Aortic smooth muscle cell (primary cell): ENCODE measurements at places on chromosomes 11 and 22. TPM values are rescaled to one million over a fixed set of nuclear protein-coding genes. Genes with fewer than 3 reads are reported as not detected.

NEFH gene
- total RNA-seq = 0.25 and 0.26 TPM in 2 replicates

TSPO gene
- 284 and 299 TPM in 2 replicates for total RNA-seq

XKR3 gene
- total RNA-seq = 0.06 TPM in 1 of 2 replicates, not detected in the other

CARD10 gene
- 2.4 and 2.5 TPM in 2 replicates for total RNA-seq

RFPL3 gene
- not detected in 2 replicates for total RNA-seq

NRXN2 gene
- total RNA-seq = 27.3 and 30.3 TPM in 2 replicates

CSNK2A3 gene
- total RNA-seq = 1.1 and 1.2 TPM in 2 replicates

SLC39A13 gene
- total RNA-seq = 55.2 and 58.5 TPM in 2 replicates

GAB4 gene
- not detected in 2 replicates for total RNA-seq

TESMIN gene
- 0.13 and 0.75 TPM in 2 replicates for total RNA-seq

ALDH3B2 gene
- total RNA-seq = not detected in 2 replicates

OR2AG2 gene
- 0.13 and 0.19 TPM in 2 replicates for total RNA-seq

KIRREL3 gene
- total RNA-seq = not detected in 2 replicates

MS4A3 gene
- not detected in 2 replicates for total RNA-seq

SLC25A18 gene
- not detected in 2 replicates for total RNA-seq

MAJIN gene
- not detected in 2 replicates for total RNA-seq

PPME1 gene
- total RNA-seq = 20.2 and 27.9 TPM in 2 replicates
